ENCODE measurements at places on chromosomes 6 and 20.

DNA sequence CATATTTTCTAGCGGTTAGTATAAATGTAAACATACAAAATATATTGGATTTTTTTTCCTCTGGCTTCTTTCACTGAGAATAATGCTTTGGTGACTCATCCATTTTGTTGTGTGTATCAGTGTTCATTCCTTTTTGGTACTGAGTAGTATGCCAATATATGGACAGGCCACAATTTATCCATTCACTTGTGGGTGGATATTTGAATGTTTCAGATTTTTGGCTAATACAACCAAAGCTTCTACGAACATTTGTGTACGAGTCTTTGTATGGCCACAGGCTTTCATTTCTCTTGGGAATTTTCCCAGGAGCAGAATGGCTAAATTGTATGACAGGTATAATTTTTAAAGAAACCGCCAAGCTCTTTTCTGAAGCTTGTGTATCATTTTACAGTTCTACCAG, 677.5 kb downstream of the HDGFL1 start:
- DNase-seq, result no peak

DNA sequence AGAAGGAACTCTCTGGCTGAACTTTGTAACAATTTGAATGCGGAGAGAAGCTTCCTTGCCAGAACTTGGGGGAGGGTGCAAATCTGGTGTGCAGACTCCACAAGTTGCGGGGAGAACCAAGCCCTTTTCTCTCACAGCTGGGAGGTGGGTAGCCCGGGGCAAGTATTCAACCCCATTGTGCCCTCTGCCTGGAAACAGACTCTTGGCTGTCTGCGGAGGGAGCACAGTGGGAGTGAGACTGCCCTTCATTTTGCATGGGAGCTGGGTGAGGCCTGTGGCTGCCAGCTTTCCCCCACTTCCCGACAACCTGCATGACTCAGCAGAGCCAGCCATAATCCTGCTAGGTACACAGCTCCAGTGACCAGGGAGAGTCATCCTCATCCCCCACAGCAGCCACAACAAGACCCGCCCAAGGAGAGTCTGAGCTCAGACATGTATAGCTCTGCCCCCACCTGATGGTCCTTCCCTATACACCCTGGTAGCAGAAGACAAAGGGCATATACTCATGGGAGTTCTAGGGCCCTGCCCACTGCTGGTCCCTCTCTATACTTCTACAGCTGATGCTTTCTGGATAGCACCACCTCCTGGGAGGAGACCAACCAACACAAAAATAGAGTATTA, 29.4 kb upstream of the TPD52L1 start:
- DNase-seq, result no peak

- no peak for DNase-seq
These were observed 105.9 kb downstream of the CDKAL1 start for GRCh38 chr6:20640181-20640580.

GRCh38 chr20:6709910-6710595, 57.4 kb upstream of the BMP2 start:
- DNase-seq, result no peak

DNA sequence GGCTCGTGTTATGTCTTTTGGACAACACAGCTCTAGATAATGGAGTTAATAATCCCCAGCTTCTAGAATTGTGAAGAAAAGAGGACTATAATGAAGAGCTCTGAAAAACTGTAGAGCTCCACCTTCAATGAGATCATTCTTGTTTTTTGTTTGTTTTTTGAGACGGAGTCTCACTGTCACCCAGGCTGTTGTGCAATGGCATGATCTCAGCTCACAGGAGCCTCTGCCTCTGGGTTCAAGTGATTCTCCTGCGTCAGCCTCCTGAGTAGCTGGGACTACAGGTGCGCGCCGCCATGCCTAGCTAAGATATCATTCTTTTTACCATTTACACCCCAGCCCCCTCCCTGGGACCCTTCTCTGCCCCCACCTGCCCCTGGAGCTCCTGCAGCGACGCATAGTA, 36.6 kb downstream of the ERGIC3 start:
- DNase-seq, result no peak

- no peak for DNase-seq
These were observed 658.2 kb downstream of the HACE1 start for GRCh38 chr6:104201557-104201956.

DNA sequence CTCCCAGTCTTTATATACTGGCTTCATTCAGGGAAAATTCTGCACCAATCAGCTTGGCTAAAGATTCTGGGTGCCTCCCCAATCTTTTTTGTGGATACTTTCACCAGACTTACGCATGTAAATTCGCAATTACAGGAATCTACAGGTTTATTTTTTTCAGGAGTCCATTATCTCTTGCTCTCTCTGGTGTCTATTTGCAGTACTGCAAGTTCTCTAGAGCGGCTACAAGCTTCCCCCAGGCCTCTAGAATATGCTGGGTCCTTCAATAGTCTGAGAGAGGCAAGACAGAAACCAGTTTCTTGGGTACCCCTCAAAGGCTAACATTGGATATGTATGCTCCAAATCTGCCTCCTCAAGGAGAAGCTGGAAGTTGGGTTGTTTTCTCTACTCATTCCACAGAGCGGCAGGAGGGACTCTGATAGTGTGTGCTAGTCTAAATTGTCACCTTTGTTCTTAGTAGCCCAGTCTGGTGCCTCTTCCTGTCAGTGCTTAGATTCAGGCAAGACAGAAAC, 58.5 kb downstream of the SUN5 start:
- DNase-seq, result no peak

GRCh38 chr6:125377621-125378020, 75.9 kb upstream of the HDDC2 start:
- DNase-seq, result no peak

DNA sequence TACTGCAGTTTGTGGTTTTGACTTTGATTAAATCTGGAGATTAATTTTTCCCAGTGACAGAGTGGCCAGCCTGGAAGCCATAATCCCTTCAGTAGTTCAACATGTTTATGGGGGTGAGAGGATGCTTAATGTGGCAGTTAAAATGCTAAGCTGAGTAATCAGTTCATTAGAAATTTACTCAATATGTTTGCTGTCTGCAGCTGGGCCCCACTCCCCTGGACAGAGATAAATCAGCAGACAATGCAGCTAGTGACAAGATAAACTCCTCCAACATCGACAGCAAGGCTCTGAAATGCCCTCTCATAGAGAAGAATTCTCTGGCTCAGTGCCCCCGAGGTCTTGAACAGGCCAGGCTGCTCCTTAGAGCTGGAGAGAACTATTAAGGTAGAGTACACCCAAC, 101.9 kb downstream of the LRFN2 start:
- DNase-seq, result no peak
